Stimulated activated CD4-positive, alpha-beta T cell treated with anti-CD3 and anti-CD28 coated beads, Interleukin-4, amount 100 ng/mL, for 24 hours (primary cell): ENCODE measurements at places on chromosomes 3 and 15.

- DNase-seq, result peak; percentile 20
Observed at GRCh38 chr15:69410248-69410874, 3.8 kb upstream of the KIF23 start.

GRCh38 chr15:42401544-42402454 lies 42.5 kb downstream of the CAPN3 start:
- DNase-seq, result no peak

DNA sequence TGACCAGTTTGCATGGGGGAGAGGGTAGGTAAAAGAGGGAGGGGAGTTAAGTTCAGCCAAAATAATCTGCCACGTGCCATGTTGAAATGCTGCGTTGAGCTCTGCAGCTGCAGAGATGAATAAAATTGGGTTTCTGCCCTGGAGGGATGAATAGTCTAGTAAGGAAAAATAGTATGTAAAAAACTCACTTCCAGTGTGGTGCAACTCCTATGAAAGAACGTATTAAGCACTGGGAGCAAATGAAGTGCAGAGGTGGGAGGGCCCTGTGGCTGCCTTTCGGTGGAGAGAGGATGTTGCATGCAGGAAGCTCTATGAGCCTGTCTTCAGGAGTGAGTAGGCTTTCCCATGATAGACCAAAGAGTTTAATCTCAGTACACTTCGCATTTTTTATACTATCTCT lies 8.6 kb downstream of the CEP63 start:
- DNase-seq, result no peak

- DNase-seq, result no peak
Observed at GRCh38 chr3:73766599-73767381, 142.0 kb upstream of the PDZRN3 start.

- DNase-seq, result no peak
Observed at GRCh38 chr3:132268956-132269355, 48.3 kb upstream of the ACP3 start.
